ENCODE measurements at places on chromosomes 2 and 18.

DNA sequence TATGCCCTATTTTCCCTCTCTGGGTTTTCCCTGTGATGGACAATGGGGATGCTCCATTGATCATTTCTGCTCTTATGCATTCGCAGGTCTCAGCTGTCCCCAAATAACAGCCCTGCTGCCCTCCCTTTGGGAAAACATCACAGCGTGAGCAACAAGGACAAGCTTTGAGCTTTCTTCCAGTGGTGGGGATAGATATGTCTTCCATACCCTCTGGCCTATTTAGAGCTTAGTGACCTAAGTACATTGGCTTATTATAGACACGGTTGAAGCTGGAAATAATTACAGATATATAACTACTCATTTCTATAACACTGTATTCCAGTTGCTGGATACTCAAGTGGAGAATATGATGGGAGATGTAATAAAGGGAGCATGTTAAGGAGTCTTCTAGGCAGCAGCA is 304.3 kb upstream of the MGAT5 start:
- DNase-seq = no peak

GRCh38 chr2:9135822-9136558 is 70.6 kb upstream of the ASAP2 start:
- no peak for DNase-seq

DNA sequence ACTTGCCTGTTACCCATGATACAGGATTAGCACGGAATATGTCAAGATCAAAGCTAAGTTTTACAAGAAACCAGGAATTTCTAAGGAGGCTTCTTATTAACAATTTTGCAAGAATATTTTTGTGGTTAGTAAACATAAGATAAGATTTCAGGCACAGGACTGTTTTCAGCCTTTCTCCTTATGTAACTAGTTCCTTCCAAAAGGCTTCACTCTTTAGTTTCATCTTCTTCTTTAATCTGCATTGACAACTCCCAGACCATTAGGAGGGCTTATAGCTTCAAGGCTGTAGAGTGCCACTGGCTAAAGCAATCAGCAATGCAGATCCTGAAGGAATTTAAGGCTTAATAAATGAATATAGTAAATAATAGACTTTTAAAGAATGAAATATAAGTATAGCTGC is 29.3 kb downstream of the SLC14A1 start:
- DNase-seq = no peak

GRCh38 chr18:48671561-48671945 is 132.7 kb downstream of the CTIF start:
- no peak for DNase-seq

DNA sequence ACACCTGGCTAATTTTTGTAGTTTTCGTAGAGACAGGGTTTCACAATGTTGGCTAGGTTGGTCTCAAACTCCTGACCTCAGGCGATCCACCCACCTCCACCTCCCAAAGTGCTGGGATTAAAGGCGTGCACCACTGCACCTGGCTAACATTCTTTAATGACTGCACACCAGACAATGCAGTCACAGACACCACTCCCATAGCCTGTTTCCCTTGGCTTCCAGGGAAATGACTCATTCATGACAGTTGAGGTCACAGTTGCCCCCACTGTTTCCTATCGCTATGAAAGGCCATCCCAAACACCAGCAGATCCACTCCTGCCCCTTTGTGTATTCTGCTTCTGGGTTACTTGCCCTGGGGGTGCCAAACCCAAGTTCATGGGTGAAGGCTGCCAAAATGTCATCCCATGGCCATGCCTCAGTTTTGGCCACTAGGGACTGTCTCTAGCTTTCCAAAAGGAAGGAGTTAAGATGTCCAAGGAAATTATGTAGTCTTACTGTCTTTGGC is 8.7 kb downstream of the CHMP1B start:
- DNase-seq = no peak

GRCh38 chr18:34494359-34494696 is 215.8 kb upstream of the DTNA start:
- no peak for DNase-seq

- no peak for DNase-seq
Measured at GRCh38 chr2:95667480-95667879, 75.7 kb downstream of the TRIM43 start.

GRCh38 chr2:210667711-210668110 is 111.3 kb downstream of the CPS1 start:
- no peak for DNase-seq

- DNase-seq = no peak
Measured at GRCh38 chr2:3756306-3756705, 52.9 kb downstream of the DCDC2C start.

DNA sequence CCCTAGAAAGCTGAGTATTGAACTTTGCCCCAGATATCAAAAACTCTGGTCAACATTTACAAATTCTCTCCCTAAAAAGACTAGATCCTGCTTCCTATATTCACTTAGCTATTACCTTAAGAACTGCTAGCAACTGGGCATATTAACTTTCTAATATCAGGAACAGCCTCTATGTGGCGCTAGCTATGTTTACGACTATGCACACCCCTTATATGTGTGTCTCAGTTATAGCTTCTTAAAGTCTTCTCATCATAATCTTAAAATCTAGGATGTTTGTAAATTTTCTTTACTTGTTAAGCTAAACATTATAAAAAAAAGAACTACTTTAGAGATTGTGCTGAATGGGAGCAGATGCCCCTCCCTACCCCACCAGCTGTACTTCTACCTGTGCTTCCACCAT is 1.7 kb upstream of the STAMBP start:
- no peak for DNase-seq

DNA sequence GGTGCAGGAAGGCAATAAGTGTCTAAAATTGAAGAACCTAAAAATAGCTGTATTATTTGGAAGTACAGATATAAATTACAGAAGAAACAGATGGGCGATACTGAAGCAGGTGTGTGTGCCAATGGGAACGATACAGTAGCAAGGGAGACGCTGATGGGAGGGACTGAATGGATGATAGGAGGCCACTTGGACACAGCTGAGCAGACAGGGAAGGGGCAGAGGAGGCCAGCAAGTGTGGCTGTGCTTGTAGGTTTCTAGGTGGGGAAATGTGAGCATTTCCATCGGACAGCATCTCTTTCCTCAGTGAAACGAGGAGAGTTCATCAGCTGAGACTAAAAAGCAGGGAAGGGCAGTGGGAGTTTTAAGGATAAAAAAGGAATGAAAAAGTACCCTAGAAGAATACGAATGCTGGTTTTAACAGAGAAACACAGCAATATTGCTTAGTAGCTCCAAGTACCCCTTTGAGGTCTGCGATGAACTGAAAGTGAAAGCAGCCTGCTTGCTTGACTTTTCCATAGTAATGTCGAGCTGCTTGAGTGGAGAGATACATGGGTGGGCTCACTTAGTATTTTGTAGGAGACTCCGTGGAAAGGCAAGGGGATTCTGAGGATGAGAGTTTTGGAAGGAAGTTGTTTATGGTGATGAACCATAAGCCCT is 91.7 kb upstream of the EPC2 start:
- DNase-seq = no peak

DNA sequence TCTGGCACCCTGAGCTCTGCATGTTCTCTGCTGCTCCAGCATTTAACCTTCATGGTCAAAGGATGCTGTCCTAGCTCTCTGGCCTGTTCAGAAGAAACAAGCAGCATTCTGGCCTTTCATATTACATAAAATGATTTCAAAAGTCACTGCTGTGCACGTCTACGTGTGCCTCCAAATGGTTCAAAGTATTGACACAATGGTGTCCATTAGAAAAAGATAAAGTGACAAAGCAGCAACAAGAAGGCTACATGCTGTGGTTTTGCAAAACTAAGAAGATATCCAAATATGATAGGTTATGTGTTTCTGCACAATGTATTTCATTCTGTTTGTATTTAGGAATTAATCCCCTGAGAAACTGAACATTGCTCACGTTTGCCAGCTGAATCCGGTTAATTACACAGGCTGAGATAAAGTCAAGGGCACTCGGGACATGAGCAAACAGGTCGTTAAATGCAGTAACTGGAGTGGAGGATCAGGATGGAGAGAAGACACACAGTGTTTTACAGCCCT is 258.5 kb downstream of the DOK6 start:
- DNase-seq = no peak

- DNase-seq = no peak
Measured at GRCh38 chr2:44104855-44105271, 63.8 kb upstream of the PPM1B start.

GRCh38 chr2:154495455-154495868 is 203.0 kb upstream of the KCNJ3 start:
- DNase-seq = no peak

DNA sequence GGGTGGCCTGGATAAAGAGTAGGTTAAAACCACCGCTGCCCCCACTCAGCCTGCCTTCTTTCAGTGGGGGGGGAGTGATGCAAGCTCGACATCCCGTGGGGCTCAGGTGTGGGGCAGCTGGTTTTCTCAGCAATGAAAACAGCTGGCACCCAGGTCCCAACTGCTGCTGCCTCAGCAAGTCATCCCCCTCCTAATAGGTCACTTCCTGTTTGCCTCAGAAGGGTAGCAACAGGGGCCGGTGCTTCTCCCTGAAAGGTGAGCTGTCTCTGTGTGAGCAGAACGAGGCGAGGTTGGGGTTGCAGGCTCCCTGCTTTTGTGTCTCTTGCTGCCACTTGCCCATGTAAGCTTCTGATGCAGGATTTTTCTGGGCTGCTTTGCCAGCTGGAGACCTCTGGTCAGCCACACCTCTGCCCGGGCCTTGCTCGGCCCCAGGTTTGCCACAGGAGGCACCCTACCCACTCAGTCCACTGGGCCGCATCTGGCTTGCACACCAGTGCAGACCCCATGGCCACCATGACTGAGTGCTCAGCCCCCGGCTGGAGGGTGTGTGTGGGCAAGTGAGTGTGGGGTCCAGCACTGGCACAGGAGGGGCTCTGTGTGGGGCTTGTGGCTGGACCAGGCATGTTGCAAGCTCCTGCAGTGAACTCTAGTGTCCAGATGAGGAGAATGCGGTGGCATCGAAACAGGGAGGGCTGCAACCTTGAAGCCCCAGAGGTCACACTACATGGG is 11.5 kb upstream of the ASB1 start:
- no peak for DNase-seq

DNA sequence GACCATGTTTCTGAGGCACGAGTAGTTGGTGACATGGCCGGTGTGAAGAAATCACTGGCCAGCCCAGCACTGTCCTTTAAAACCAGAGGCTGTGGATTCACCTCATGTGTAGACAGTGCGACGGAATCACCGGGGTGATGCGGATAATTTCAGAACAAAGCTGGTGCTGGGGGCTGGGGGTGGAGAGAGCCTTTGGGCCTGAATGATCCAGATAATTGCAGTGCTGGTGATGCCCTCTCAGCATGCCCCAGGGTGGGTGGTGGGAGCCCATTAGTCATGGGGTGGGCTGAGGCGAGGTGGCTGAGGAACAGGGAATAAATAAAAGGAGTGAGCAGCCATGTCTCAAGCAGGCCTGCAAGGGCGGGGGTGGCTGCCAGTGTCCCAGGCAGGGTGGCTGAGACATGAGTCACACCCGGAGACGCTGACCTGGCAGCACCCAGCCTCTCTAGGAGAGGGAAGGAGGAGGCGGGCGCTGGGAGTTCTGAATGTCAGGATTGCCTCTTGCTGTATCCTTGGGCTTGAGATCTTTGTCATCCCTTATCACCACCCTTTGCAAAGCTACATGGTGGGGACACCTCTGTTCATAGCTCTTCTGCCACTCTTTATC is 151.1 kb upstream of the MSH6 start:
- no peak for DNase-seq

DNA sequence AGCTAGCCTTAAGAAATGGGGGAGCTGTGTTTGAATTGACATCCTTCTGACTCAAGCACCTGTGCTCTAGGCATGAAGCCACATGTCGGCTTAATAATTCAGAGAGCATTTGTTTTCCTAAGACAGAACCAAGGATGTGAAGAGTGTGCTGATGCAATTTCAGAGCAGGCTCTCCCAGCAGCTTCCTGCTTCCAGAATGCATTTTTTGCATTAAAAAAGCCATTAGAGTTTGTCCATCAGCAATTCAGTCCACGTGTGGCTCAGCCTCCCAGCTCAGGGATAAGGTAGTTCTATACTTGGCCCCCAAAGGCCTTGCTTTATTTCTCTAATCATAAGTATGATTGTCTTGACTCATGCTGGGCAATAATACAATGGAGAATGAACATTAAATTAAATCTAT is 37.7 kb downstream of the DOCK10 start:
- no peak for DNase-seq

DNA sequence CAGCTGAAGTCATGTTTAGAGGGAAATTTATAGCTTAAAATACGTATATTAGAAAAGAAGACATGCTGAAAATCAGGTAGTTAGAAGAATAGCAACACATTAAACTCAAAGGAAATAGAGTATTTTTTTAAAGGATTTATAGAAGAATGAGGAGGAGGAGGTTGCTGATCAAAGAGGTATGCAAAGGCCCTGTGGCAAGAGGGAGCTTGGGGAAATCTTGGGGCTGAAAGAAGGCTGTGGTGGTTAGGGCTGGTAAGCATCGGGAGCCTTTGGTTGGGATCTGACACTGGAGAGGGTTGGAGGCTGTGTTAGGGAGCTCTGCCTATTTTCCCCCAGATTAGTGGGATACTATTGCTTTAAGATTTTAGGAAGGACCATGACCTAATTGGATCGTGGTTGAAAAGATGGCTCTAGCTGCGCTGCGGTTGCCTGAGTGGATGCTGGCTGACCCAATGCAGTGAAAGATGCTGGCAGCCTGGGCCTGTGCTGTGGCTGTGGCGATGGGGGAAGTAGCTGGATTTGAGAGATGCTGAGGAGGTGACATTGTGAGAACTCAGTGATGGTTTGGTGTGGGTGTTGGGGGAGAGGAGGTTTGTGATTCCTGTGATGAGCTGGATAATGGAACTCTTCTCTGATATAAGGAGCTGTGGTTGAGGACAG is 11.7 kb downstream of the DGKD start:
- DNase-seq = no peak

DNA sequence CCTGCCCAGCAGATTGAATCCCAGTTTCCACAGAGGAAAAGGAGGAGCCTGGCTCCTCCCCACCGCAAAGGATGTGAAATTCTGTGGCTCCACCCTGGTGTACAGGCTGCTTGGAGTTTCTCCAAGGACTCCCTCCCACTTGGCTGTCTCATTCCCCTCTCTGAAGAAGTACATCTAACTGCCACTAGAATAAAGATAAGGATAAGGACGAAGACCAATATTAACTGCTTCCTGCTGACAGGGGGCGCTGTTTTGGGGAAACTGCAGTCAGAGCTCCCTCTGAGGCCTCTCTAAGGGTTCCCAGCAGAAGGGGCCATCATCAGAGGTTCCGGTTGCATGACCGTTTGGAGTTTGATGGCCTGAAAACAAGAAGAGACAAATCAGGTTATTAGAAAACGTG is 790.9 kb downstream of the CPS1 start:
- no peak for DNase-seq

- DNase-seq = no peak
Measured at GRCh38 chr2:88755836-88756235, 64.4 kb downstream of the RPIA start.

DNA sequence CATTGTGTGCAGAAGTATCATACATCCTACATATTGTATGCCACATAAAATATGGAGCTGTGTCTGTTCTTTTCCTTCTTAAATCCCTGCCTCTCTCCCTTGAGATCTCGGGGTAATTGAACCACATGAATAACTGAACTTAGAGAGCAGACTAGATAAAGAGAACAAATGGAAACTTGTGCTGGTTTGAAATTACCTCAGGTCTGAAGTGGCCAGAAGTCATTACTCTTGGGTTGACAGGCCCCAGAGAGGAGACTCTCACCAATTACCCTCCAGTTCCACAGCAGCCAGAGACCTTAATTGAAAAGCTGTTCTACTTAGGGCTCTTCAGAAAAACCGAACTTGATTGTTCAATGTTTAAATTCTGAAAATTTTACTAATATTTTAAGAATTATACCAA is 5.0 kb upstream of the ADAM17 start:
- DNase-seq = no peak

- no peak for DNase-seq
Measured at GRCh38 chr18:8911408-8912340, 190.8 kb upstream of the NDUFV2 start.

GRCh38 chr2:181553244-181553643 is 96.1 kb downstream of the ITGA4 start:
- no peak for DNase-seq
